Thoracic aorta (tissue), 2 donors: ENCODE measurements at places on chromosomes 7 and 10. TPM values are rescaled to one million over a fixed set of nuclear protein-coding genes. Genes with fewer than 3 reads are reported as not detected.

GRCh38 chr10:80041162-80041561 is 37.3 kb upstream of the TMEM254 start:
- DNase-seq = no peak
- no peaks in the 10 kb centered on the region for H3K27me3 ChIP-seq
- no peaks in the 10 kb centered on the region for H3K4me1 ChIP-seq
- H3K4me3 ChIP-seq = no peak overlapping the region

MRLN gene
- total RNA-seq = not detected

- no peaks in the 10 kb centered on the region for H3K4me1 ChIP-seq
- H3K27ac ChIP-seq = no peak overlapping the region
- DNase-seq = no peak
- H3K36me3 ChIP-seq = peaks cover 20% of the 10 kb centered on the region
These were observed 16.5 kb downstream of the CDC123 start for GRCh38 chr10:12212454-12212853.

GRCh38 chr10:44725404-44725803 is 185.7 kb upstream of the TMEM72 start:
- no peaks in the 10 kb centered on the region for H3K27me3 ChIP-seq
- peaks cover 21% of the 10 kb centered on the region for H3K4me1 ChIP-seq
- H3K27ac ChIP-seq = peak overlapping the region; percentile 46
- no peaks in the 10 kb centered on the region for H3K36me3 ChIP-seq

LBX1 gene
- total RNA-seq = not detected

CREB5 gene
- 49.1 TPM for total RNA-seq

RPS24 gene
- total RNA-seq = 1,252 TPM

DNA sequence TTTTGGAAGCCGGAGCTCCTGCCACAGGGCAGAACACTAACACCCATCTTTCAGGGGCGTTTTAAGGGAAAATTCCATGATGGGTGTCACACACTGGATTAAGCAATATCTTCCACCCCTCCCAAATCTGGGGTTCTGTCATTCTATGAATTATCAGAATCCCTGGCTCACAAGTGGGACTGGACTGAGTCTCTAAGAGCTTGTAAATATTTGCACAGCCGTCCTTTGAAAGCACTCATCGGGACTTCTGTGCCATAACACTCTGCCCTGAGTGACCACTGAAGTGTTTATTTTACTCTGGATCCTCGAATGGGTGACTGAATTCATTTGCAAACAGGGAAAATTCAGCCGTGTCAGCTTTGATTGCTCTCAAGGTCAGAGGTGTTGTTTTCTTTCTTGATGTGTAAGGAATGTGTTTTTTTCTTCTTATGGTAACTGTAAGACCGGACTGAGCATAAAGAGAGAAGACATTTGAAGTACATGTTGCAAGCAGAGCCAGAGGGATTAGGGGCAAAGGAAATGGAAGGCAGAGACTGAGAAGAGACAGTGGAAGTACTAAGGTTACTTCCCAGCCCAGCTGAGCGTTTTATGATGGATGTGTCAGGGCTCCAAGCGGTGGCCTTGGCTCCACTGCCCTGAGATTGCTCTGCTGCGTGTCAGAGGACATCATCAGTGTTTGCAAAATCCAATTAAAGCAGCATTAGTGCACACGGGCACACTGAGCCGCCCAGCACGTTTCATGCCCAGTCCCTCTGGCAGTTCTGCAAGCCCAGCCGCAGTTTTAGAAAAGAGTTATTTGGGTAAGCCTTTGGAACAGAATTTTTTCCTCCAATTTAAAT is 17.7 kb upstream of the GTPBP4 start:
- DNase-seq = no peak
- no peaks in the 10 kb centered on the region for H3K27me3 ChIP-seq
- H3K4me1 ChIP-seq = peaks cover 9% of the 10 kb centered on the region
- no peak overlapping the region for H3K27ac ChIP-seq
- peak overlapping the region; percentile 2 for H3K4me3 ChIP-seq

GRCh38 chr10:118115701-118116100 is 69.0 kb upstream of the RAB11FIP2 start:
- no peak for DNase-seq
- H3K4me3 ChIP-seq = no peak overlapping the region
- H3K36me3 ChIP-seq = no peaks in the 10 kb centered on the region
- H3K4me1 ChIP-seq = no peaks in the 10 kb centered on the region

DNA sequence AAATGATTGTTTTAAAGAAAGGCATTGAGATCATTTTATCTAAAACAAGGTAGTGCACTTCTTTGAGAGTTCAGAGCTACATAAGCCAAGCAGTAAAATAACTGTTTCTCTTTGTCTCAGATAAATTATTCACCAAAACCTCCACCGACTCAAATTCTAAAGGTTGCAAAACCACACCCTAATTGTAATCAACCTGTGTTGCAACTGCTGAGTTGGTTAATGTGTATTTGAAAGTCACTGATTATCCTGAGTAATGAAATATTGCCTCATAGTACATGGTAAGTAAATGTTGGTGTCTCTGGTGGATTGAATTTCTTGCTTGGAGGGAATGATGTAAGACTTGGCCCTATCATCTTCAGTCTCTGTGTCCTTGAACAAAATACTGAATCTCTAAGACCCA is 35.9 kb upstream of the CYP2C9 start:
- no peaks in the 10 kb centered on the region for H3K36me3 ChIP-seq
- no peaks in the 10 kb centered on the region for H3K4me1 ChIP-seq
- H3K27ac ChIP-seq = no peak overlapping the region
- no peak for DNase-seq
- H3K4me3 ChIP-seq = no peak overlapping the region

DNA sequence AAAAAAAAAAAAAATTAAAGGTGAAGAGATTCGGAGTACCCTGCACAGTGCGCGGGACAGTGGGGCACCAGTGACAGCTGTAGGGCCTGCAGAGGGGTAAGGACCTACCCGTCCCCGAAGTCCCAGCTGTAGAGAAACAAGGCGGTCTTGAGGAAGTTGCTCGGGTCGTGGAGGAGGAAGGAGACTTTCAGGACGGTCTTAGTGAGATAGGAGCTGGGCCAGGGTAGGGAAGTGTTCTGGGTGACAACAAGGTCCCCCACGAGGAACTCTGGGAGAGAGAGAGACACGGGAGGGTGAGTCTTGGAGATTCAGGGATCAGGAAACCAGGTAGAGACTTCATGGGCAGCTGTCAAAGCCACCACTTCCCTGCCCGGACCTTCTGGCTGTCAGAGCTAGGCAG is 9.7 kb downstream of the TMEM130 start:
- peaks cover 6% of the 10 kb centered on the region for H3K4me1 ChIP-seq
- no peaks in the 10 kb centered on the region for H3K36me3 ChIP-seq
- DNase-seq = no peak
- no peak overlapping the region for H3K4me3 ChIP-seq

DNA sequence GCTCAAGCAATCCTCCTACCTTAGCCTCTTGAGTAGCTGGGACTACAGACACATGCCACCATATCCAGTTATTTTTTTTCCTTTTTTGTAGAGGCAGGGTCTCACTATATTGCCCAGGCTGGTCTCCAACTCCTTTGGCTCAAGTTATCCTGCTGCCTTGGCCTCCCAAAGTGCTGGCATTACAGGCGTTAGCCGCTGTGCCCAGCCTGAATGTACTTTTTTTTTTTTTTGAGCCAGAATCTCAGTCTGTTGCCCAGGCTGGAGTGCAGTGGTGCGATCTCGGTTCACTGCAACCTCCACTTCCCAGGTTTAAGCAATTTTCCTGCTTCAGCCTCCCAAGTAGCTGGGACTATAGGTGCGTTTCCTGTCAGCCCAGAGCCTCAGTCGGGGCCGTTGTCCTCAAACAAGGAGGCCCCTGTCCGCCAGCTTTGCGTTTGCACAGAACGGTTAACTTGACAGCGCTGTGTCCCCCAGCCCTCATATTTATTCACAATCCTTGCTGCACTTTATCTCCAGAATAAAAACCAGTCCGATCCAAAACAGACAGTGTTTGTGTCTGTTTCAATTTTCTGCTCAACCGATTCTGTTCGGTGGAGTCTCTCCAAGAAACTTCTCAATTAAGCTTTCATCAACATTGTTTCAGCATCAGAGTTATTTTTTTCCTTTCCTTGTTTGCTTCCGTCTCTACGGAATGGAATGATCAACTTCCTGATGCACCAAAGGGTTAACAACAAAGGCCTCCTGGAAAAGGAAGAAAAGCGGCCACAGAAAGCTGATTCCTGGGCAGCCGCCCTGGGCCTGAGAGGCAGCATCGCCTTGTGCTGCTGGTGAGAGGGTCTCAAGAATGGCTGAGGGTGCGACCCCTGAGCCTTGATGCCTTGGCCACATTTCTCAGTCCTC is 64.5 kb downstream of the PDIA4 start:
- DNase-seq = no peak
- peak overlapping the region; percentile 77 for H3K4me3 ChIP-seq
- H3K4me1 ChIP-seq = no peaks in the 10 kb centered on the region
- no peaks in the 10 kb centered on the region for H3K36me3 ChIP-seq
- H3K27me3 ChIP-seq = no peaks in the 10 kb centered on the region

GRCh38 chr10:14374745-14375445 is 44.2 kb upstream of the FRMD4A start:
- H3K4me1 ChIP-seq = no peaks in the 10 kb centered on the region
- H3K4me3 ChIP-seq = no peak overlapping the region
- DNase-seq = no peak
- no peak overlapping the region for H3K27ac ChIP-seq
- no peaks in the 10 kb centered on the region for H3K27me3 ChIP-seq

DNA sequence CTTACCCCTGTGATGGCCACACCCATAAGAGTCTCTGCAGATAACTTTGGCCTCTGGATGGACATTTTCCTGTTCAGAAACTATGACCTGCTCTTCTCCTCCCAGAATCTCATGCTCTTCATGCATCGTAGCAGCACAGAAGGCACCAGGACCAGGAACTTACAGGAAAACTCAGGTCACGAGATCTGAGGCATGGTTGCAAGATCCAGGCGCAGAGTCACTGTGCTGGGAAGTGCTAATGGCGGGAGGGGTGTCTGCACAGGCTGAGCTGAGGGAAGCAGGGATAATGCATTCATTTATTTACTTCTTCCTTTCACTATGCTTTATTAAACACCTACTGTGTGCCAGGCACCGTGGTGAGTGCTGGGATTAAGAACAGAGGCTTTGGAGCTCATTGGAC is 48.2 kb upstream of the LOXL4 start:
- H3K4me1 ChIP-seq = peaks cover 10% of the 10 kb centered on the region
- no peaks in the 10 kb centered on the region for H3K27me3 ChIP-seq
- no peaks in the 10 kb centered on the region for H3K36me3 ChIP-seq
- H3K4me3 ChIP-seq = no peak overlapping the region
- DNase-seq = no peak

RARRES2 gene
- total RNA-seq = 76.4 TPM
